T-helper 2 cell (primary cell): ENCODE measurements at places on chromosomes 6 and 20.

DNA sequence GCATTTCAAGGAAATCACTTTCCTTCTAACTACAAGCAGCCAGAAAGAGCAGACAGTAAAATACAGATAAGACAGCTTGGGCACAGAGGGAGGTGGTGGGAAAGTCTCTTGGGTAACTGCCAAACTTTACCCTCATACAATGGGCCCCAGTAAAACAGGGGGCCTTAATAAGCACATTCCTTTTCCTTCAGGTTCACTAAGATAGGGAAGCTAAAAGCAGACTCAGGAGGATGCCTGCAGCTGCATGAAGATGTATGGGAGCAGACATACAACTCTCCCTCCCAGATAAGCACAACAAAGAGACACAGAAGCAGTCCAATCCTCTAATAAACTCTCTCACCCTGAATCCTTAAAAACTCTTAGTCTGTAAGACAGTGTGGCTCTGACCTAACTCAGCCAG lies 49.0 kb downstream of the SIM1 start:
- no peak for DNase-seq

DNA sequence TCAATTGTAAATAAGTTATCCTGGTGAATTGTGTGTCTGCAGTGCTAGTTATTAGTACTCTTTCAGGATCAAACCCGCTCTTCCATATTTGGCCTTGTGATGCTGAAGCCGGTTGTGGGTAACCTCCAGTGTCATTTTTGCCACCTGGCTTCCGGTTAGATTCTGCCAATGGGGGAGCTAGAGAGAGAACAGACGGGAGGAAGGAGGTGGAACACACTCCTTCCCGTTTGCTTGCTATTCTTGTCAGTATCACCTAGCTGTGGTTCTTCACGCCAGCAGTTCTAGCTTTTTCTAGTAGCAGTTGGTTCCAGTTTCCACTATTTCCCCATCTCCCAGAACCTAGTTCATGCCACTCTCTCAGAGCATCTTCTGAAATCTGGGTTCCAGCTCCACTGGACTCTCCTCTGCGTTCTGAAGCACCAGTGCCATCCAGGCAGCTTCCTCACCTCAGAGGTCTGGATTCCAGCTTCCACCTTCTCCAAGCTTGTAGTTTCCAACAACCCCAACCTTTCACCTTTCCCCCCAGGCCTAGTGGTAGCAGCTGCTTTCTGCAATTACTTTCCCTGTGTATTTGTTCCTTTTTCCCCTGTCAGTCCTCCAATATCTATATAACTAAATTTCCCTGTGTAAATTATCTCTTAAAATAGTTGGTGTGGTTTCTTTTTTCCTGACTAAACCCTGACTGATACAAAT lies 46.9 kb upstream of the LOC128125822 start:
- no peak for DNase-seq

DNA sequence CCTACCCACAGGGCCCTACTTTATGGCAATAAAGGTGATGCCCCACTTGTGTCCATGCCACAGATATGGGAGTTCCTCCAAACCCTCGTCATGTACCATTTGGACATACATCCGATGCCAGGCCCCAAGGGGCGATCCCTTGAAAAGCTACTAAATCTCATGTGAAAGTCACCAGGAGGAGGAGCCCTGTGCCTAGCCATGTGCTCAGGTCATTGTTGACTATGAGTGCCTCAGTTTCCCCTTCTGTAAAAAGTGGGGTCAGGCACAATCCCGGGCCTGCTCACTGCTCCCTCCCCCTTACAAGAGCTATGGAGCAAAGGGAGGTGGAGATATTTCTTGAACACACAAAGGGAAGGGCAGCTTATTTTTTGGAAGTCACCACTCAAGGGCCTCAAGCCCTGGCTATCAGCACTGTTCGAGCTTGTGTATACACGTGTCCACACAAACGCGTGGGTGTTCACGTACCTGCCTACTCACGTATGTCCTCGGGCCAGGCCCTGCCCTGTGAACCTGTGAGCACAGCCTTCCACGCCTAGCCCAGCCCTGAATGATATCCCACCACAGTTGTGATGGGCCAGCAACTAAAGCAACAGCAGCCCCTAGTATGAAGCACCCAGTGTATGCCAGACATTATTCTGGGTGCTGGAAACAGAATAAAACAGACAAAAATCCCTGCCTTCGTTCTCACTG lies 1.9 kb downstream of the ACTL10 start:
- DNase-seq = no peak

- no peak for DNase-seq
Observed at GRCh38 chr6:18733921-18734550, 346.9 kb downstream of the RNF144B start.

- no peak for DNase-seq
Observed at GRCh38 chr6:7419065-7419464, 29.5 kb downstream of the RIOK1 start.

DNA sequence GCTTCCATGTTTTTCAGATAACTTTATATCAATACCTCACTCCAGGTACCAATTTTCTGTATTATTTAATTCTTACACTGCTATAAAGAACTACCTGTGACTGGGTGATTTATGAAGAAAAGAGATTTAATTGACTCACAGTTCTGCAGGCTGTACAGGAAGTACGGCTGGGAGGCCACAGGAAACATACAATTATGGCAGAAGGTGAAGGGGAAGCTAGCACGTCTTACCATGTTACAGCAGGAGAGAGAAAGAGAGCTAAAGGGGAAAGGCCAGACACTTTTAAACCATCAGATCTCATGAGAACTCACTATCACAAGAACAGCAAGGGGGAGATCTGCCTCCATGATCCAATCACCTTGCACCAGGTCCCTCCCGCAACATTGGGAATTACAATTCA lies 119.1 kb upstream of the BMP5 start:
- no peak for DNase-seq

GRCh38 chr20:252801-253200 lies 4.7 kb upstream of the DEFB132 start:
- DNase-seq = no peak

DNA sequence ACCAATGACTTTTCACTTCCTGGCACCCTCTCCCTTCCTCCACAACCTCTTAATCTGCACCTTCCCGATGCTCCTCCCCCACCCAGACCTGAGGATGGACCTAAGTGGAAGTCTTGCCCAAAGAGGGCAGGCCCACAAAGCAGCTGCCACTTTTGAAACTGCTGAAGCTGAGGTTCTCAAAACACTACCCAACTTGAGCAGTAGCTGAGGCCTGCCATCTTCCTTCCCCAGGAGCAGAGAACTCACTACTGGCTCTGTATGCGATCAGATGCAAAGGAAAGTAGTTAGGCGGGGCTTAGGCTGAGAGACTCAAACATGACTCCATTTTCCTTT lies 1.5 kb downstream of the HM13 start:
- DNase-seq = no peak

DNA sequence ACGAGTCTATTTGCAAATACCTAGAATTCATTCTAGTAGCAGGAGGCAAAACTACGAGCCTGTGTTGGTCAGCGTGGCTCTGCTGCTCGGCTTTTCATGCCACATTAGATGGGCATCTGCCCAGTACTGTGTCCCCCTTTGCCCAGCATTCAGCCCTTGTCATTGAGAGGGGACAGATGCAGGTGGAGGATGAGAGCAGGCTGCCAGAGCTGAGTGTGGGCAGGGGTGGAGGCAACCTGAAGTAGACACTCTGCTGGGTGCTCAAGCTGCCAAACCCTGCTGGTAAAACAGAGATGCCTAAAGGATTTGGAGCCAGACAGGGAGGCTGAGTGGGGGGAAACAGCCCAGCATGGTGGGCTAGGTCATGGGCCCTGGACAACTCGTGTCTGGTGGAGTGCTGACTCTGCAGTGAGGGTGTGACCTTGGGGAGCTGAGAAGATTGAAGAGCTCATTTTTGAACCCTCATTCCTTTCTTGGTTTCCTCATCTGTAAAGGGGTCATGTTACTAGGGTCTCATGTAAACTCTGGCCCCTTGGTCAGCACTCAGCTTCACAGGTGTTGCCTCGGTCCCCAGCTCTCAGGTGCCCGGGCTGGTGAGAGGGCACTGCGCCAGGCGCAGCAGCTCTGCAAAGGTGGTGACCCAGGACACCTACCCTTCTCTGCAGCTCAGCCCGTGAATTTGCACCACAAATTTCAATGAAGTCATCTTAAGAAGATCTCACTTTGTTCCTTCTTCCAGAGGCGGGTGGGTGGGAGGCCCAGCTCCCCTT lies 64.2 kb upstream of the BHLHE23 start:
- DNase-seq = no peak

DNA sequence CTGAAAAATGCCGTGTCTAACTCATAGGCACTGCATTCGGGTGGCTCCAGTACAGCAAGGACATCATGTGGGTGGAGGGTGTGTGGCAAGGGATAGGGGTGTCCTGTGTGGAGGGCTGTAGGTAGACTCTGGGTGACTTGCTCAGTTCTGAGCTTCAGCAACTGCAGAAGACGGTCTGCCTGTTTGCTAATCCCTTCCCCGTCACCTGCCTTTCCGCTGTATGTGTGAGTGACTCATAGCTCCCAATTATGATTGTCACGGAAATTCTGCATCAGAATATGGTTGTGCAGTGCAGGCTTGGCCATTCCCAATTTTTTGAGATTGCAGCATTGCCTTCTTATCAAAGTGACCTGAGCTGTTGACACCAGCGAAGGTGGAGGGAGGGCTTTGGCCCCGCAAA lies 174.3 kb downstream of the CDH4 start:
- DNase-seq = no peak

- no peak for DNase-seq
Observed at GRCh38 chr6:107976155-107976783, 18.3 kb upstream of the SEC63 start.
